NCI-H774 (cell line): ENCODE measurements at places on chromosomes 3 and 15.

GRCh38 chr3:71903936-71904335, 119.0 kb upstream of the PROK2 start:
- DNase-seq, result no peak

- DNase-seq, result no peak
Observed at GRCh38 chr15:77412972-77413698, 6.8 kb downstream of the PEAK1 start.

DNA sequence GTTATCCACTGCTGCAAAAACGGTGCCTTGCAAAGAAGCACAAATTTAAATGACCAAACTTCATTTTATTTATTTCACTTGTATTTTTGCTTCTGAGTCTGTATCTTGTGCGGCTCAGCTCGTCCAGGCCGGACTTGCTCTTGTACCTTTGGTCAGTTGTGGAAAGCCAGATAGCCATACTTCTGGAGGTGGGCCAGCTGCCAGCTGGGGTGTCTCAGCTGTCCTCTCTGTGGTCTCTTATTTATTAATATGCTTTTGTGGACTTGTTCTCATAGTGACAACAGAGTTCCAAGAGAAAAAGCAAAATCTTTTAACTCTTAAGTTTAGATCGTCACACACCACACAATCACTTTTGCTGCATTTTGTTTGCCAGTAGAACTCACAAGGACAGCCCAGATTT, 87.7 kb downstream of the IL1RAP start:
- no peak for DNase-seq

- DNase-seq, result no peak
Observed at GRCh38 chr3:130760922-130761321, 14.3 kb upstream of the PIK3R4 start.

- DNase-seq, result no peak
Observed at GRCh38 chr3:23626442-23626841, 179.3 kb upstream of the UBE2E1 start.
